ENCODE measurements at places on chromosomes 4 and X.
A peak's percentile ranks its signal among the peaks of the same experiment; 100 is the strongest.

DNA sequence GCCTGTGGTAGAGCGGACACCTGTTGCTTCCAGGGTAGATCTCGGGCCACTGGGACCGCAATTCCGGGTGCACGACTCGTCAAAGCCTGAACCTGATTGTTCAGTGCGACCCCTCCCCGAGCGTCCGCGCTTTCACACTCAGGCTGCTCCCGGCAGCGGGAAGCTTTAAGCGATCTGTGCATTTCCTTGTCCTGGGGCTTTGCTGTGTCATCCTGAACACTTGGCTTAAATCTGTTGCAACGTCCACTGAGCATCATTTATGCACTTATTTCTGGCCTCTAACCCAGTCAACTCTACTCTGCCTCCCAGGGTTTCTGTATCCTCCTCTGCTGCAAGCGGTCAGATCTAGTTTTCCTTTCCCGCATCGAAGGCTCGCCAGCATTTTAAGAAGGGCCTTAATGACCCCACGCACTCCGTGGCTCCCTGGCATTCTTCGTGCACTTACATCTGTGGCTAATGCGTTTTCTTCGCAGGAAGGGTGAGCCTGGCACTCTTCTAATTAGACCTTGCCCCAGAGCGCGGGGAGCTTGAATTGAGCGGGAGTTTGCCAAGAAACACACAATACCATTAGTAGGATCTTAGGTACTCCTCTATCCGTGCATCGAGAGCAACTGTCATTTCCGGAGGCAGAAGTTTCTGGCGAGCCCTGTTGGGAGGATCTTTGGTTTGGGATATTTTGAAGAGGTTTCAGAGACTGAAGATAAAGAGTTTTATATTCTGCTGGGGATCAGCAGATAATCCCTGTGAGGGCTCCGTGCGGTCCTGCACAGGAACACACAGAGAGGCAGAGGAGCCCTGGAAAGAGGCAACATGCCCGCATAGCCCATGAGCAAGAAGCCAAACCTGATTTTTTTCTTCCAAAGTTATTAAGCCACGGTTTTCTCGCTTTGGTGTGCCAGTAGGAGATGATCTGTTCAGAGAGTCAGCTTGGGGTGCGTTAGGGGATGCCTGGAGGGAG lies 654 bp upstream of the DDIT4L start:
- DNase-seq = peak; percentile 43

DNA sequence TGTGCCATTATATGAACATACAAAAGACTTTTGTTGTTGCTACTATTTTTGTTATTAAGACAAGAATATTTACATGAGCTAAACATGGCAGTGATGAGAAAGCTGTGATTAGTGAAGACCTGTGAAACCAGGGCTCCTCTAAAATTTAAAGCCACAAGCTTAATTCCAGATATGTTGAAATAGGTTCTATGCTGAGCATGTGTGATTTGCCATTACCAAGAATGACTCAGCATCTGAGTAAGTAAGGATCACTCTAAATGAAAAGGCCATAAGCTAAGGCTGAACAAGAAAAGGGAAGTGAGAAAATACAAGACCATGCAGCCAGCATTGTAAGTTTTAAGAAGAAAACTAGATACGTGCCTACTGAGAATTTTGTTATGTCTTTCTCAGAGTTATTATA lies 75.9 kb upstream of the CAMK2D start:
- peak; percentile 61 for DNase-seq

DNA sequence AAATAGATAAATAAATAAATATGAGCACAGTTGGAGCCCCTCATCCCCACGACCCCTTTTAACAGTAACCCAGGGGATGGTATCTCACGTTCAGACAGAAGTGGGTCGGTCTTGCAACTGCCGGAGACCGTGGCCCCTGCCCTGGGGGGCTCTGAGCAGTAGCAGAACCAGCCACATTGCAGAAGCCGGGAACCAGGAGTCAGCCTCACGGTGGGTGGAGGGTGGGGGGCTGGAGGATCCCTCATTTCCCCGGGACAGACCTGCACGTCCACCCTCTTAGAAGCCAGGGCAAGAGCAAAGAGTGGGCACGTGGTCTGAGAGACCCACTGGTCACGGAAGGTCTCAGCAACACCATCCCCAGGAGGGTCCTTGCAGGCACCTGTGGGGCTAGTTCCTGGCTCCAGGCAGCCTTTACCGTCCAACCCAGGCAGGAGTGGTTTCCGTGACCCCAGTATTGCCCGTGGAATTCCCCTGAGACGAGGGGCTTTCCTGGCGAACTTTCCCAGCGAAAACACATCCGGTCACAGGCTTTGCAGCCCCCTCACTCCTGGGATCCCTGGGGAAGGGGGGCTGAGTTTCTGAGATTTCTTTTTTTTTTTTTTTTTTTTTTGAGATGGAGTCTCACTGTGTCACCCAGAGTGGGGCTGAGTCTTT lies 8.8 kb upstream of the IL3RA start:
- no peak for DNase-seq

DNA sequence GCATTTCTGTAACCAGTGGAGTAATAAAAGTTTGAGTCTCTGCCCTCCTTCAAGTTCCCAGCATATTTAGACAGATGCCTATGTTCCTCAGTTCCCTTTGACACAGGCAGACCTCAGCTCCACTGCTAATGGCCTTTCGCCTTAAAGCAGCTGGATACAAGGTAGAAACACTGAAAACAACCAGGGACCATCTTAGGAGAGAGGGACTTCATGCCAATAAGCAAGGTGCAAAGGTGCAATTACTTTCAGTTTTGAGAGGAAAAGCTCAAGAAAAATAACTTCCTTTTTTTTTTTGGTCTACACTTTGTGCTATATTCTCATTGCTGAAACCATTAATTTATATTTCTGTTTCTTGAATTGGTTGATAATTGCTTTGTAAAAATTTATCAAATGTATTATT lies 781.9 kb upstream of the GALNTL6 start:
- no peak for DNase-seq

DNA sequence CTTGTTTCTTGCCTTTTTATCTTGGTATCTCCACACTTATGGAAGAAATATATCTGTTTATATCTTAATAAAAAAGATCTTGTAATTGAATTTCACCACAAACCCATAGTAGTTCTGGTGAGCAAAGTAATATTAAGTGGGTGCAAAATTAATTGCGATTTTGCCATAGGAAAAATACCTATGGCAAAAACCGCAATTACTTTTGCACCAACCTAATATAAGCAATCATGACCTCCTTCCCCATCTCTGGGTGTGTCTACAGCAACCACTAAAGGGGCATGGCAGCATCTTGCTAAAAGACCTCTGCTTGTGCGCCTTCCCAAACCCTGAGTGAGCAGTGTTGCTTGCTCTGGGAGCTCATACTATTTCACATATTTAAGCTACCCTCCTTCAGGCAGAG lies 124.2 kb upstream of the GUCY1A1 start:
- no peak for DNase-seq

GRCh38 chrX:49884290-49884862 lies 5.1 kb downstream of the USP27X start:
- peak; percentile 57 for DNase-seq

GRCh38 chrX:123049071-123049625 lies 134.9 kb upstream of the GRIA3 start:
- DNase-seq = no peak

All from GM03348 (cell line).